Activated naive CD4-positive, alpha-beta T cell (primary cell): ENCODE measurements at places on chromosomes 5 and 9.
A peak's percentile ranks its signal among the peaks of the same experiment; 100 is the strongest.

- no peak for DNase-seq
Measured at GRCh38 chr5:175745210-175745609, 87.3 kb downstream of the HRH2 start.

DNA sequence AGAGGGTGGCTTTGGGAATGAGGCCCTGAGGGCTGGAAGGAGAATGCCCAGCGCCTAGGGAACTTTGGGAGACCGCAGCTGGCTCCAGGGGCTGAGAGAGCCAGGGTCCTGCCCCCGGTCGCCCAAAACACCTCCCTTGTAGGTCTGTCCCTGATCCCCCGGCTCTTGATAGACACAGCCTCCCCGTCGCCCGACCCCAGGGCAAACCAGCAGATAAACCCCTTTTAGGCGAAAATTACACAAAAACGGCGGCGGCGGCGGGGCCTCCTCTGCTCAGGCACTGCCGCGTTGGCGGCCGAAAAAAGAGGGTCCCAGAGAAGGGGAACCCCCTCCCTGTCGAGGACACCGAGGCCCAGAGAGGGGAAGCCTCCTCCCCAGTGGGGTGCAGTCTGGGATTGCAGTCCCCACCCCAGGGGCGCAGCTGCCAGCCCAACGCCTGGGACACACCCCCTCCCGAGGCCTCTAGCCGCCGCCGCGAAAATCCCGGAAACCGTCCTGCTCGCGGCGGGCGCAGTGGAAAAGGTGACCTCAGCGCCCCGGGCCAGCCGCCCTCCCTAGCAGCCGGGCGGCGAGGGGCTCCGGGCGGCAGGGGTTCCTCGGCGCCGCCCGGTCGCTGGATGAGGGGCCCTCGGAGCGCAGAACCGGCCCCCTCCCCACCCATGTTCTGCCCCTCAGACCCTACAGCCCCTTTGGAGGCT lies 3.1 kb upstream of the BARX1 start:
- no peak for DNase-seq

- no peak for DNase-seq
Measured at GRCh38 chr9:35662437-35662836, 2.6 kb downstream of the ARHGEF39 start.

DNA sequence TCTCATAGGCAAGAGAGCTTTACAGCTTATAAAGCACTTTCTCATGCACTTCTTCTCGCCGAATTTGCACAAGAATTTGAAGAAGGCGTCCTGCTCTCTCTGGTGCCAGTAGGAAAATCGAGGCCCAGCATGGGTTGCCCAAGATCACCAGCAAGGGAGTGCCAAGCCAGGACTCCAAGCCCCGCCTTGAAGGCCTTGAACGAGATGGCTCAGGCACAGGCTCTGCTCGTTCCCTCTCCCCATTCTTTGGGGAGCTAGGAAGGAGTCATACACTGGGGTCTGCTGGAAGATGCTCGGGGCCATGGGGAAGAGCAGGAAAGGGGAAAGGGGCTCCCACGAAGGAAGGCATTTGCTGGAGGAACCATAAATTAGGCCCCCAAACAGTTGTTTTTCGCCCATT lies 46.7 kb downstream of the PAX5 start:
- no peak for DNase-seq

GRCh38 chr9:127561491-127562278 lies 50.4 kb upstream of the STXBP1 start:
- no peak for DNase-seq

- DNase-seq = peak; percentile 31
Measured at GRCh38 chr5:119340597-119341218, 15.1 kb upstream of the TNFAIP8 start.

DNA sequence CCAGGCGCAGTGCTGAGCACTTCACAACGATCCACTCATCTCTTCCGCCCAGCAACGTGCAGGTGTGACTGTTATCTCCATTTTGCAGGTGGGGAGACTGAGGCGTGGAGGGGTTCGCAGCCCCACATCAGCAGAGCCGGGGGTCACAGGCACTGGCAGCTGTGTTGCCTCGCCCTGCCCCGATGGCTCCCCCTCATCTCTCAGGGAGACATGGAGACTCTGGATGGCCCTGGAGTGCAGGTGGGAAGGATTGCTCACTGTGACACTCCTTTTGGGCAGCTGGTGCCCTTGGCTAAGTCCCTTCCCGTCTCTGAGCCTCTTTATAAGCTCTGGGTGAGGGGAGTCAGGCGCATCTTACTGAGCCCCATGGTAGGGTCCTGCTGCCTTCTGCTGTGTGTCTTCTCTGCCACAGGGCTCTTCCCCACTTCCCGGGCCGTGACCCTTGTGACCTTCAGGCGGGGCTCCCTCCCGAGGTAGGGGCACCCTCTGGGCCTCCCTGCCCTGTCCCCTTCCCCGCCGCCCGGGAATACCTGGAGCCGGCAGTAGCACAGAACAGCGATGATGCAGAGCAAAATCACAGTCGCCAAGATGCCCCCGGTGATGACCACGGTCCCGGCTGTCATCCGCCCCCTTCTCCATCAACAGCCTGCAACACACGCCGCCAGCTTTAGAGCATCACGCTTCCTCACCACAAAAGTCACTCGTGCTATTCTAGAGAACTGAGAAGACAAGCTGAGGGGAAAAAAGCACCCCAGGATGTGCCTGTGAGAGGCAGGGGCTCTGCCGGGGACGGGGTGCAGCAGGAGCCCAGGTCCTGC lies 29.4 kb downstream of the FAM163B start:
- DNase-seq = no peak

GRCh38 chr9:95399261-95399660 lies 81.8 kb upstream of the FANCC start:
- DNase-seq = no peak

- no peak for DNase-seq
Measured at GRCh38 chr9:127947841-127948710, 10.4 kb upstream of the DPM2 start.

DNA sequence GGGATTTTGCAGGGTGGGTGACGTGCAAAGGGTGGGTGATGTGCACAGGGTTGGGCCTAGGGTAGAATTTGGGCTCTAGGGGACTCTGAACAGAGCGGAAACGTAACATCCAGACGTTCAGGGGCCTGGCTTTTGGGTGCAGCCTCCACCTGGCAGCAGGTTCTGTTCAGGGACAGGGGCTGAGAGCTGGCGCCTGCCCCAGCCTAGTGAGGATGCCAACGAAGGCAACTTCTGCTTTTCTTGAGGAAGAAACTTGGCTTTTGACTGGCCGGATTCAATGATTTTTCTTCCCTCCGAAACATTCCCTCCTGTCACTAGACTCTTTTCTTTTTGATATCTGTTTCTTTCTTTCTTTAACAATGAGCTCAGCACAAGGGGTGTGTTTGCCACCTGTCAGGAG lies 38.6 kb upstream of the SLC6A19 start:
- no peak for DNase-seq

GRCh38 chr5:139762615-139763170 lies 32.9 kb upstream of the PSD2 start:
- DNase-seq = no peak

DNA sequence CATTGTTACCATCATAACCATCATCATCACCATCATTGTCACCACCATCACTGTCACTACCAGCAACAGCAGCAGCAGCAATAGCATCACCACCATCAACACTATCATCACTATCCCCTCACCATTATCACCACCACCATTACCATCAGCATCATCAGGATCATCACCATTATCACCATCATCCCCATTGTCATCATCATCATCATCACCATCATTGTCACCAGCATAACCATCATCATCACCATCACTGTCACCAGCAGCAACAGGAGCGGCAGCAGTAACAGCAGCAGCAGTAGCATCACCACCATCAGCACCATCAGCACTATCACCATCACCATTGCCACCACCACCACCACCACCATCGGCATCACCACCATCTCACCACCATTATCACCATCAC lies 48.4 kb downstream of the S1PR3 start:
- DNase-seq = no peak

- no peak for DNase-seq
Measured at GRCh38 chr9:134033516-134034214, 8.4 kb downstream of the BRD3OS start.

DNA sequence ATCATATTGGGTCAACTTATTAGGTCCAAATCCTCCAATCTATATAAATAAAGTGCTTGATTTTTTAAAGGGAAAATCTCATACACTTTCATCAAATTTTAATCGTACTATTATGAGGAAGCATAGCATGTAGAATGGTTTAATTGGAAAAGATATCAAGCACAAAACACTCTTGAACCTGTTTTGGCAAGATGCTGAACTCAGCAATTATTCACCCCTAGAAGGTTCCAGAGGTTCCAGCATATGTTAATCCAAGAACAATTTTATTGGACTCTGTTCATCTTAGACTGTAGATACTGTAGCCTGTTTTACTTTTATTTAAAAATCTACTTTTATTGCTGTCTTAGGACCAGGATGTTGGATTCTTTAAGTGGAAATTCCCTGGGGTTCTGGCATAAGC lies 92.4 kb upstream of the LHFPL2 start:
- no peak for DNase-seq

DNA sequence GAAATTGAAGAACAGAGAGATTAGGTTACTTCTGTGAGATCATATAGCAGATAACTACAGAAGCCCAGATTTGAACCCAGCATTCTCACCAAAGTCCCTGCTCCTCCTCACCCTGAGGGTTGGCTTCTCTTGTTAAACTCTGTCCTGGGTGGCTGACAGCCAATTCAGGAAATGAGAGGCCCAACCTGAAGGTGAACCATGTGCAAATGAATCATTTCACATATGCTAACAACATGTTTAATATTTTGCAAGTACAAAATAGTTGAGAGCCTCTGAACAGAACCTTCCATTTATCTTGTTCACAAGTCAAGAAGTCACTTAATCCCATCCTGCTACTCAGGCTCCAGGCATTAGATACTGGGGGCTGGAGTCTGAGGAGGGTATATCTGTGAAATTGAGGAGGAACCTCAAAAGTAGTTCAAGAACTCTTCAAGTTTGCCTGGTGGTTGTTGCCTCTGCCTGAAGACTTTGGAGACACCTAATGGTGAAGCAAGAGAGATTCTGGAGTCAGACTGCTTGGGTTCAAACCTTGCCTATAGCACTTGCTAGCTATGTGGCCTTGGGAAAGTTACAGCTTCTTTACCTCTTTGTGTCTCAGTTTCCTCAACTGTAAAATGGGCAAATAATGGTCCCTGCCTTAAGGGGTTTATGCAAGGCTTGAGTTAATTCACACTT lies 564.0 kb downstream of the PSAT1 start:
- no peak for DNase-seq

DNA sequence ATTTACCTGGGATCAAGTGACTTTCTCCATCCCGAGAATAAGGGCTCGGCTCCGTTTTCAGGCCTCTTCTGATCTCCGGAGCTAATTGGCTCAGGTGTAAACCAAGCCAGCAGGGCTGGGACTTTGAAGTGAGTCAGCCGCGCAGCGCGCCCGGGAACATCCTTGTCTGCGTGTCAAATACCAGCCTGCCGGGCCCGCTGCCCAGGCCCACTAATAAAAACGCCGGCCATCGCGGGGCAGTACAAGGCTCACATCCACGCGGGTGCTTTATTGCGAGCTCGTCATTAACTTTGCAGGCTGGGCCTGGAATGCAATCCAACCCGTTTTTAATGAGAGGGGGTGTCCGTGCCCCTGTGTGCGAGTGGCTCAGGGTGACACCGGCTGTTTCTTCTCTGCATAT lies 416.8 kb downstream of the IRX2 start:
- no peak for DNase-seq

- no peak for DNase-seq
Measured at GRCh38 chr9:134200730-134201129, 36.4 kb upstream of the RNU6ATAC start.
